Amniotic stem cell (primary cell): ENCODE measurements at places on chromosomes 2 and 18.

DNA sequence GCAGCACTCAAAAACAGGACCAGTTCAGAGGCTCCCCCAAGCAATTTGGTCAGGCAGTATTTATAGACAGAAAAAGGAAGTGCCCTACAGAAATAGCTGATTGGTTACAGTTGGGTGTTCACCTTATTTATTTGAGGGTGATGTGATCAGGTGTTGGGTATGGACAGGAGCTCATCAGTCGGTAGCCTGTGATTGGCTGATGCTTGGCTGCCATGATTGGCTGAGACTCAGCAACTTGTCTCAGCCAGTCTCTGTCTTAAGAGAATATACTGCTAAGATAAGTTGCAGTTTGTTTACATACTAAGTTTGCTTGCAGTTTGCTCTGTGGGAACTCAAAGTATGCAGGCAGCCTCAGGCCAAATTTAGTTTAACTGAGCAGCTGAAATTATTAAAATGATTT is 9.4 kb downstream of the ABCG8 start:
- DNase-seq = no peak

DNA sequence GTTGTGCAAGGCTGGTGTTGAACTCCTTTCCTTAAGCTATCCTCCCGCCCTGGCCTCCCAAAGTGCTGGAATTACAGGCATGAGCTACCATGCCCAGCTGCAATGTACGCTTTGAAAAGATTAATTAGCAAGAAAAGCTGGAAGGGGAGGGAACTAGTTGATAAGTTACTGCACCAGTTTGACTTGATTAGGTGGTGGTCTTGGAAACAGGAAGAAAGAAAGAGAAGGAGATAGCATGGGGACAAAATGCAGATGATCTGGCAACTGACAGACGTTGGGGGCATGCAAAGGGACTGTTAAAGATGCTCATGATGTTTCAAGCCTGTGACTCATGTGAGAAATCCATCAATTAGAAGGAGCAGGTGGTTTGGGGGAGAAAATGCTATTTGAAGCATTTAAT is 68.6 kb downstream of the PLEKHM3 start:
- DNase-seq = no peak

DNA sequence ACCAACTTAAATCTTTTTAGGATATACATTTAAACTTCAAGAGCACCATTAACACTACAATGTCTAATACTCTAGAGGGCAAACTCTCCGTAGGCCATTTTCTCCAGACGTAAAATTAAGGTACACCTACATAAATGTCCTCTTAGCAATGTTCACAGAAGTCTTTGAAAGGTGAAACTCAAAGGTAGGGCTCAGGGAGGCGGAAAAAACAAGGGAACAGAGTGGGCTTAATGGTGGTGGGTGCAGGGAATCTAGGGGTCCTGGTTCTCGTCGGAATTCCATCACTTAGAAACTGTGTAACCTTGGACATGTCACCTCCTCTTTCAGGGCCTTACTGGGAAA is 668 bp downstream of the NFU1 start:
- DNase-seq = no peak

- no peak for DNase-seq
Observed at GRCh38 chr2:231665245-231666170, 42.8 kb upstream of the PTMA start.

GRCh38 chr2:55063226-55063625 is 13.0 kb upstream of the RTN4 start:
- no peak for DNase-seq

GRCh38 chr2:168490946-168491605 is 35.0 kb downstream of the CERS6 start:
- DNase-seq = no peak

GRCh38 chr18:64695851-64696553 is 547.1 kb upstream of the LINC00305 start:
- DNase-seq = no peak

- peak; percentile 78 for DNase-seq
Observed at GRCh38 chr2:232260075-232260474, 118.5 kb upstream of the ALPP start.

- no peak for DNase-seq
Observed at GRCh38 chr2:172092716-172093415, 7.6 kb downstream of the DLX1 start.

GRCh38 chr2:138654146-138654545 is 126.0 kb downstream of the NXPH2 start:
- DNase-seq = no peak

DNA sequence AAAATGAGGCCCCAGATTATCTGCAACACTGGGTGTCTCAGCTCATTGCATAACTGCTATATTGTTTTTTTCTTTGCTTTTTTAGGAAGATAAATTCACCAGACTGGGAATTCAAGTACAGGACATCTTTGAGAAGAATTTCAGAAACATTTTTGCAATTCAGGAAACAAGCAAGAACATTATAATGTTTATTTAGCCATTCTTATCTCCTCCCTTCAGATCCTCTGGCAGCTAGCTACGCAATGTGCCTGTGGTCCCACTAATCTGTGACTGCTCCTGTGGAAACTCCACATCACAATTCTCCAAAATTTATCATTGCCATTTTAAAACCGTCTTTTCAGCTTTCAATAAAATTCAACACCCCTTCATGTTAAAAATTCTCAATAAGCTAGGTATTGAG is 126.8 kb downstream of the SP100 start:
- DNase-seq = no peak

- no peak for DNase-seq
Observed at GRCh38 chr2:187338679-187339121, 109.4 kb downstream of the CALCRL start.

DNA sequence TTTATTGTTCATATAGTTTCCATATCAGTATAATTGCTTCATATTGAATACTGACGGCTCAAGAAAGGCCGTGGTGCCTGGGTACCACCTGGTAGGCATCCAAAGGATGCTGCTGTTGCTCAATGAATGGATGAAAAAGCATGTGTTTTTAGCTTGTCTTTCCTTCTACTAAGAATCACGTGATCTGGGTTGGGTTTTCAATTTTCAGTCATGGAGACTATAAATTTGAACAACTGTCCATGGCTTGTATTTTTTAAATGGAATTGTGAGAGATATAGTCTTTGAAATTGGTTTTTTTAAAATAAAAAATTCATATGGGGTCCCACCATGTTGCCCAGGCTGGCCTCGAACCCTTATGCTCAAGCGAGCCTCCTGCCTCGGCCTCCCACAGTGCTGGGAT is 25.3 kb downstream of the EMILIN2 start:
- no peak for DNase-seq

- no peak for DNase-seq
Observed at GRCh38 chr18:37624318-37624717, 58.7 kb upstream of the CELF4 start.
